ENCODE measurements at places on chromosomes 5 and 9.

DNA sequence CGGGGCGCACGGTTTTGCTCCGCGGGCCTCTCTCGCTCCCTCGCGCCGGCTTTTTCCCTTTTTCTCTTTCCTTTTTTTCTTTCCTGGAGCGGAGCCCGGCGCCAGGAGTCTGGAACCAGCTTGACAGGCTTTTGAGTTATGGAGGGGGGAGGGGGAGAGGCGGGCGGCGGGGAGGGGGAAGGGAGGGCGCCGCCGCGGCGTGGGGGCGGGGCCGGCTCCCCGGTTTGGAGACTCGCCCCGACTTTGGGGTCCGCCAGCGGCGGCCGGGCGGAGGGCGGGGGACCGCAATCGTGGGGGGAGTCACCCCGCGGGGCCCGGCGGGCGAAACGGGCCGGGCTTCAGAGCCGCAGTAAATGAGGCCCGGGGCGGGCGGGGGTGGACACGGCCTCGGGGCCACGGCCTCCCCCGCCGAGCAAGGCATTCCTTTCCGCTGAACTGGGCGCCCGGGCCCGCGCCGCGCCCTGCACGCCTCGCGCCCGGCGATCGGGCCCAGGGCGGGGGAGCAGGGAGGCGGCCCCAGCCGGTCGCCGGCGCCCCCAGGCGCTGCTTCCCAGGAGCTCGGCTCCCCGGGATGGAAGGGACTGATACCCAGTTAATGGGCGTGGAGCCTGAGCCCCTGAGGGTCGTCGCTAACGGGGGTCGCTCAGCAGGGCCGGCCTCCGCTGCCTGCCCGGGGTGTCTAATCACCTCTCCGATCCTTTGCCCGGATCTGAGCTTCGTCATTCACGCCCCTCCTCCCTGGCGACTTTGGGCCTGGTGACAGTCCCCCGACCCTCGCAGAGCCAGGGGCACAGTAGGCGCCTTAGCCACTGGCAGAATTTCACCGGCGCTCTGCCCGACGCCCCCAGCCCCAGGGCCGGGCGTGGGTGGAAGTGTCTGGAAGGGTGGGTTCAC is 138.1 kb downstream of the C9orf50 start:
- peak; percentile 70 for DNase-seq

DNA sequence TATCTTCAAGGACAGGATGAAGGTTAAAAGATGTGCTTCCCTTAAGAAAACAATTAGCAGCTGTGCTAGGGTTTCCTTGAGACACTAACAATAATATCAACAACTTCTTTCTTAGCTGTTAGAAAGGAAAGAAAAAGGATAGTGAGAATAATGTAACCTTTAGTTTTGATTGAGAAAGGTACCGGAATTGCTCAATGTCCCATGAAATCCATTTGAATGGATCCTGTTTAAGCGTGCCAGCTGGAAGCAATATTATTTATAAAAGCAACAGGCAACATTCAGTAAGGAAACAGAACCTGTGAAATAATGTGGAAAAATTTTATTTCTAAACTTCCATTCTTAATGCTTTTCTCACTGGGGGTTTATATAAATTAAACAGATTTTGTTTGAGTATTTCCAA is 120.9 kb downstream of the CCDC192 start:
- no peak for DNase-seq

- DNase-seq, result no peak
These were observed 45.8 kb upstream of the CLK4 start for GRCh38 chr5:178672630-178673029.

DNA sequence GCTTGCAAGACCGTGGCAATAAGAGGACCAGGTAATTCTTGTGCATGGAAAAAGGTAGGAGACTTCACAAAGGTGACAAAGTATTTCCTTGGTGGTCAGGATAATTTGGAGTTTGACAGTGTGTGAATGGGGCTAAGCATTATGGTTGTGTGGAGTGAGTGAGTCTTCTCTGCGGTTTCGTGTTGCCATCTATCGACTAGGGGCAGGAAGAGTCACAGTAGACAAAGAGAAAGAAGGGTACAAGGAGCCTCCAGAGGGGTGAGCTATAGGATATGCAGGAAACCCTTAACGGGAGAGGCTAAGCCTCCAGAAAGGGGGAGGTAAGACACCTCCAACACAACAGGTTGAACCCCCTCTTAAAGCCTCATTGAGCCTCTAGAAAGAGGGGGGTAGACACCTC is 64.0 kb upstream of the RANBP6 start:
- peak; percentile 88 for DNase-seq

- no peak for DNase-seq
These were observed 18.4 kb downstream of the AGXT2 start for GRCh38 chr5:35029333-35029732.

DNA sequence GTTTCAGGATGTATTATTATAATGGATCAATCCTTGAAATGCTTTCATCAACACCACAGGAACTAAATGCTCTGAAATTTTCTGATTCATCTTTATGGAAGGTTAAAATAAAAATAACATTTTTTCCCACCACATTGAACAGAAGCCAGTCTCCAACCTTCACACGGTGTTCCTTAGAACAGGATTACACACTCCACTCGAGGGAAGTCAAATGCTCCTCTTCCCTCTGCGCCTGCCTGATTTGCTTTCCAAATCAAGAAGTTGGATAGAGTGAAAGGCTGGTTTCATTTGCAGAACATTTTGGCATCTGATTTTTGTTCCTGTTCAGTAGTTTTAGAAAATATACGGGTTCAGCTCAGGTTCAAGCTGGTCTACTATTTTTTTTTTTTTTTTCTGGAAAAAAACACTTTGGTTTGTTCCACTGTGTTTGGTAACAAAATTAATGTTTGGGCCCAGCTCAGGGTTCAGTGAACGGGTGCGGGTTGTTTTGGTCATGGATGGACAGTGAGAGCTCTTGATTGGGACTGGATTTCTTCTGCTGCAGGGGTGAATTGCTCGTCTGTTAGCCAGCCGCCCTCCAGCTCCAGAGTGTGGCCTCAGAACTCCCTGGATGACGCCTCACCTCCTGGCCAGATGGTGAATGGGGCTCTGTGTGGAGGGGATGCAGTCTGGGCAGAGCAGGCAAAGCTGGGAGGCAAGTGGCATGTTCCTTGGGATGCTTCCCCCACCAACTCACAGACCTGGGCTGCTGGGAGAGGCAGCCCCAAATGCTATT is 82.4 kb upstream of the STC2 start:
- DNase-seq, result no peak

DNA sequence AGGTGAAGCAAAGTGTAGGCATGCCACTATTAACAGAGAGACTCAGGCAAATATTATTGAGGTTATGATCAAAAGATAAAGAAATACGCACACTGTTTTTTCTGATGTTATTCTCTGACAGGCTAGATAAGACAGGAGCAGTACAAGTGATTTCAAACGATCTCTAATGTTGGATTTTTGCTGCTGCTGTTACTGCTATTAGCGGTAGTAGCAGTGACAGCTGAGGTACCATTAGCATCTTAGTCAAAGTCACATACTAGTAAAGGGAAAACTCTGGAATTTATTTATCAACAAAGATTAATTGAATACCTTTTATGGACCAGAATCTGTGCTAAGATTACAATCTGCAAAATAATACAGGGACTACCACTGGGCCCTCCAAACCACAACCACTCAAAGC is 362.4 kb upstream of the CDH6 start:
- no peak for DNase-seq

GRCh38 chr5:2591777-2592453 is 159.6 kb downstream of the IRX2 start:
- DNase-seq, result no peak

DNA sequence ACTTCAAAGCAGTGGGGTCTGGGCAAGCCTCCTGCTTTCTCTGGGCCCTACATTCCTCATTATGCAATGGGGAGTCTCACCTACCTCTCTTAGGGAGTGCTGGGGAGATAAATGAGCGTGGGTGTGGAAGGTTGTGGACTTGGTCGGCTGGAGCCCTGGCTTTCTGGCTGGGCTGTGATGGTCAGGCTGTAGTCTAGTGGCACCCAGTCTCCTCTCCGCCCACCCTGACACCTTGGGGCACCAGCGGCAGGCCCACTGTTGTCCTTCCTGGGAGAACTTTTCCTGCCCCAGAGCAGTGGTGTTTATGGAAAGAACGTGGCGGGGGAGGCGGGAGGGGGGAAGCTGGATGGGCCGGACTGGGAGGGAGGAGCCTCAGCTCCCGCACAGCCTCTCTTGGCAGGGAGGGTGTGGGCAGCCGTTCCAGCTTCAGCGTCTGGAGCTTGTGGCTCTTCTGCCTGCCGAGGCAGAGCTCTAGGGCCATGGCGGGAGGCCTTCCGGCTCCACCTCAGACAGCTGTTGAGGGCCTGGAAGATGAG is 4.1 kb downstream of the PTGS1 start:
- peak; percentile 62 for DNase-seq

DNA sequence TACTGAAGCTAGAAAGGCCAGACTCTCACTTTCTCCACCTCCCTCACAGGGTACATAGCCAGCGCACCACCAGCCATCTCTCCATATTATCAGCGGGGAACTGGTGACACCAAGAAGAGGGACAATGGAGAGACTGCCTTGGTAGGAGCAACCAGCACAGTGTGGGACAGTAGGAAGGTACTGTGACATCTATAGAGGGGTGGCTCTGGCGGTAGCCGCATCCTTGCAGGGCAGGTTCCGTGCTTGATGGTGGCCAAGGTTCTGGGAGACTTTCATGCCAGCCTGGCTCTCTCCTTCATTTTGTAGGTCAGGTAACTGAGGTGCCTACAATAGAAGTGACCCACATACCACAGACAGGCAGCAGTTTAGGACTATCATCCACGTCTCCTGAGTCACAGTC is 65.5 kb upstream of the SMIM23 start:
- no peak for DNase-seq

- DNase-seq, result no peak
These were observed 144.6 kb upstream of the RAI14 start for GRCh38 chr5:34511481-34511880.

DNA sequence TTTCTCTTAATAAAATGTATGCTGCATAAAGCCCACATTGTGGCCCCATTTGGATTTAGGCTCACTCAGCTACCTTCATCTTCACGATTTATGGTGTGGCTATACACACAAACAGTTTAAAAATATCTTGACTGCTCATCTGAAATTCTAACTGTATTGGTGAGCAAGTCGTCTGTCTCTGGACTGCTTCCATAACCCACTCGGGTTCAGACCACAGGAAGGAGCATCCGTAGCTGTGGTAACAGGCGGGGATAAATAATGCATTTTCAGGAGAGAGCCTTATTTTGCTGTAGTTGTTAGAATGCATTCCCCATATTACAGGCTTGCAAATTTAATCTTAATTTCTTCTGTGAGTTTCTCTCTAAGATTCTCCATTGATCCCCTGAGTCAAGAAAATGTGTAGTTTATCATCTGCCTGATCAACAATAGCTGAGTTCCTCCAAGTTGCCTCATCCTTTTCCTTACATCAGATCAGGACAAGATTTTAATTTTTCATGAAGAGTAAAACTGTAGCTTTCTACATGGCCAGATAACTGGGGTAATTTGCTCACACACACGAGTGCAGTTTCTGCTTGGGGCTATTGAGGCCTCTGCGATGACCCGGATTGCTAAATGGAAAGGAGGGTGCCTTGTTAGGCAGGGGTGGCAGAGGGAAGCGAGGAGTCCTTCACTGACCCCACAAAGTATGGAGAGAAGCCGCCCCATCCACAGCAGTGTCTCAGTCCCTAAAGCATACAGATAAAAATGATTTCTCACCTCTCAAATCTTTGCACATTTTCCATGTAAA is 133.9 kb downstream of the FSTL4 start:
- DNase-seq, result no peak

- no peak for DNase-seq
These were observed 105.1 kb downstream of the LURAP1L start for GRCh38 chr9:12879961-12880360.

DNA sequence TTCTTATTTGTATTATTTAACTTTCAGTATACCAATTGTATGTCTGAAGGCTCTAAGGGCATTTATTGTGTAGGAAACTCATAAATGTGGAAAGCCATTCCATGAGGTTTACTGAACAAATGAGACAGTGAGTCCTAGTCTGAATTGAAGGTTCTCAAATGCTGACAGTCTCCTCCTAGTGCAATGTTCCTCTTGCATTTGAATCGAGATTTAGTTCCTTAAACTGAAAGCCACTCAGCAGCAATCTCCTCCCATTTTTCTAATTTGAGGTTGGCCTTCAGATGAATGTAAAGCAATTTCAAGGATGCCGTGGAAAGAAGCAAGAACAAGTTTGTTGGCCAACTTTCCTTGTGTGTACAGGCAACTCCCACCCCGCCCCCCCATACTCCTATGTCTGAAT is 493.2 kb upstream of the KLF4 start:
- DNase-seq, result peak; percentile 4

DNA sequence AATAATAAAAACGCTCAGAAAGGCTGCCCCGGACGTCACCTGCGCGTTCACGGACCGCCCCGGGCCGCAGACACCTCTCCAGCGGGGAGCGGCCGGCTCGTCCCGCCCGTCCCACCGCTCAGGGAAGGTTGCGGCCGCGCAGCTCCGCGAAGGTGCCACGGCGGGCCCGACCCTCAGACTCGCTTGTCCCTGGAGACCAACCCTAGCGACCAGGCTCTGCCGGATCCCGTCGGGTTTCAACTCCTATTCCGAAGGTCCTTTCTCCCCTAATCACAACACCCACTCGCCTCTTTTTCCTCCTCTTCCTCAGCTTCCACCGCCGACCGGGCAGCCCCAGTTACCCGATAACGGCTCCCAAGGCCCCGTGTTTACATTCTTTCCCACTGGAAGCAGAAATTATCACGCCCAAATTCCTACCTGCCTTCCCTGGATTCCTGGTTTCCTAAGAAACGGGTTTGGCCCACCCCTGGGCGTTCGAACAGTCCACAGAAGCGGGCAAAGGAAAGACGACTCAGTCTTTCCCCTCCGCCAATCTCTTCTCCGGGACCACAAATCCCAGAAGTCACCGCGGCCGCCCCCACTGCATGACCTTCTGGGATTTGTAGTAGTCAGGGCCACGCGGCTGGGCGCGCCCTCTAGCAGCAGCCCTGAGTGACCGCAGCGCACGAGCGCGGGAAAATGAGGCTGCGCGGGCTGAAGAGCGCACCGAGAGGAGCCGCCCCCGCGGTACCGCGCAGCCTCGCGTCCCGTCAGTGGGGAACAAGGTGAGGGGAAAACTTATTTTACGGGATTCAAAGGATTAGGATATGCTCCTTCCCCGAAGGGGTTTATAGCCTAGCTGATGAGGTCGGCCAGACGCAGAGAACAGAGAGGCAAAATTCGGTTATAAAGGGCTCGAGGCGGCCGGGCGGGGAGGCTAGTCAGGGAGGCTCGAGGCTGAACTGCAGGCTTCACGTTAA is at the start of gene TTC33:
Gene TTC33, minus strand, starts transcription at position 555 of the 959 bp plus-strand sequence. CDS start 8,943 bp downstream, outside the sequence.
- peak; percentile 96 for DNase-seq

- no peak for DNase-seq
These were observed 34.1 kb downstream of the IRF1 start for GRCh38 chr5:132456296-132456986.

GRCh38 chr9:126471084-126471624 is 142.6 kb upstream of the LMX1B start:
- peak; percentile 90 for DNase-seq

DNA sequence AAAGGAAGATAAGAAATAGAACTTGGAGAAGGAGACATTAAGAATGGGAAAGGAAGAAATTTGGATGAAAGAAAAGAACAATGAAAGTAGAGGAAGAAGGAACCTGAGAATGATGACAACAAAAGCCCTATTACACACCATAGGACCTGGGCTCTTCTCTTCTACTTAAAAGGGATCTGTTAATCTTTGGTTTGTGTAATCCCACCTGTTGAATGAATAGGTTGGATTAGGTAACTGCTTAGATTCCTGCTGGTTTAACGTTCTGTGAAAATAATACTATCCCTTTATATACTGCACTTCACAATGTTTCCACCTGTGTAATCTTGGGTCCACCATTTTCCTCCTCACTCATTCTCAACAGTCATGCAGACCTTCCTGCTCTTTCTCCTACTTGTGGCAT is 157.8 kb upstream of the ATP10B start:
- DNase-seq, result no peak
